ENCODE measurements at places on chromosomes 11 and 22.

GRCh38 chr22:25281675-25282345 lies 62.4 kb downstream of the CRYBB2 start:
- DNase-seq = no peak

DNA sequence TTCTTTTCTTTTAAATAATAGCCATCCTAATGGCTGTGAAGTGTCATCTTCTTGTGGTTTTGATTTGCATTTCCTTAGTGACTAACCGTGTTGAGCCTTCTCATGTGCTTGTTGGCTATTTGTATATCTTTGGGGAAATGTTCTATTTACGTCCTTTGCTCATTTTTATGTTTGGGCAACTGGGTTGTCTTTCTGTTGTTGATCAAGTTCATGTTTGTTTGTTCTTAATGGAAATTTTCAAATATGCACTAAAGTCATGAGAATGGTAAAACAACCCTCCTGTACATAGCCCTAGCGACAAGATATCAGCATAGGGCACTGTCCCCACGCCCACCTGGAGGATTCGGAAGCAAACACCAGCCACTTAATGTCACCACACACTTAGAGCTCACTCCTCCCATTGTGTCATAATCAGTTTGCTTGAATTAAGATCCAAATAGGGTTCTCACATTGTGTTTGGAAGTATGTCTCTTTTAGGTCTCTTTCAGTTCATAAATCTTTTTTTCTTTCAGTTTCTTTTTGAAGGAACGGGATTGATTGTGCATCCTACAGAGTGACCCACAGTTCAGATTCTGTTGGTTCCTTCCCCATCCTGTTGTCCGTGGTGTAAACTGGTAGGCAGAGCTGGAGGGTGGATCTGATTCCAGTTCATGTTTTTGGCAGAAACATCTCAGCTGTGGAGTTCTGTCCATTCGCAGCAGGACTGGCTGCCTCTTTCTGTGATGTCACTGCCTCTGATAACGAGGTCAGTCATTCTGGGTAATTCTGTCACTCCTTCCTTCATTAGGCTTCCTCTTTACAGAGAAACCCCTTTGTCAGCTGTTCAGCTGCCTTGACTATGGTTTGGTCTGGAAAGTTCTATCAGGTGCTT lies 26.4 kb upstream of the ADORA2A start:
- no peak for DNase-seq

- no peak for DNase-seq
Observed at GRCh38 chr11:104525416-104525815, 361.5 kb upstream of the PDGFD start.

- DNase-seq = no peak
Observed at GRCh38 chr11:134762248-134763029, 350.4 kb upstream of the B3GAT1 start.

GRCh38 chr22:23183061-23183698 lies 2.9 kb downstream of the BCR start:
- no peak for DNase-seq

- DNase-seq = no peak
Observed at GRCh38 chr22:24390576-24390975, 36.8 kb upstream of the ADORA2A start.

DNA sequence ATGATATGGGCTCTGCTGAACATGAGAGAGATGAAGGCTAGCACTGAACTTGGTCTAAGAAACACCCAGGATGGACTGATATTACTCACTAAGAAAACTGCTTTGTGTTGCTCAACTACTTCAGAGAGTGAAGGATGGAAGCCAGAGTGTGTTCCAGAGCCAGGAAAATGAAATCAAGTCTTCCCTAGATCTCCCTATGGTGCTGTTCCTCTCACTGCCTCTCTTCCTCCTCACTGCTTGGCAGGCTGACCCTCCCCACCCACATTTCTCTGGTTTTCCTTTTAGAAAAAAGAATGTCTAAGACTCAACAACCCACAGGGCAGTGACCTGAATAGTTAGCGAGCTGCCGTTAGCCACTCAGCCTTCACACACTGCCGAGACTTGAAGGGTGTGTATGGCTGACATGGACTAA lies 65.6 kb downstream of the CCDC81 start:
- DNase-seq = no peak

DNA sequence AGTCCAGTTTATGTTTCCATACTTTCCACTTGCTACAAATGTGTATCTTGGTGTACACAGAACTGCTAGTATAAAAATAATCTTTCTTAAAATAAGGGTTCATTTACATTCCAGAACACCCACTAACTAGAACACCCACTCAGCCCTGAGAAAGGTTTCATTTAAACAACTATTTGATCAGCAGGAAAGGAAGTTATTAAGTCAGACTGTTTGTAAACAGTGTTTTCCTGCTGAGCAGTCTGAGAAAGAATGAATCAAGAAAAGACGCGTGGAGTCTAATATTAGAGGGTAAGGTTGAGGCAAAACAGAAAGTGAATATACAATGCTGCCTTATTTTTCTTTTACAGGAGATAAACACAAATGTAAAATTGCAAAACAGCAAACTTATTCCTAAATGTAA lies 32.7 kb downstream of the NARS2 start:
- no peak for DNase-seq

DNA sequence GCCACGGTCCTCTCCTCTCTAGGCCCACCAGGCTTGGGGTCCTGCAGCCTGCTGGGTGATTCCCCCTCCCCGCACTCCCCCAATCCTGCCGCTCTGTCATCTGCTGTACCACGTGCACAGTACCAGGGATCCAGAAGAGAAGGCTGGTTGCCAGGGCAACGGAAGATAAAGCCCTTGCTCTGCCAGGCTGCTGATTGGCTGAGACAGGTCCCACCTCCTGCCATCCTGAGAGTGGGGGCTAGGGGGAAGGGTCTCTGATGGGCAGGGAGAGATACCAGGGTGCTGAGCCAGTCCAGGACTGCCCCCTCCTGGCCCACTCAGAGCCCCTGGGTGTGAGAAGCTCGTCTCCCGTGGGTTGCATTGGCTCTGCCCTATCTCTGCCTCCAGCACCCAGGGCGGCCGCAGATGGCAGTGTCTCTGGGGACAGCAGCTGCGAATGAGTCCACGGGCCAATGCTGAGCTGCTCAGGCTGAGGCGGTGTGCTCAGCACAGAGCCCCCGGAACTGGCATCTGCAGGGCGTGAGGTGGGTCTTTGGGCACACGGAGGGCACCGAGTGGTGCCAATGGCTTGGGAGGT lies at the start of gene SMIM45:
TSS of gene SMIM45 (plus strand) at position 253 of the 577 bp plus-strand sequence.
- no peak for DNase-seq

DNA sequence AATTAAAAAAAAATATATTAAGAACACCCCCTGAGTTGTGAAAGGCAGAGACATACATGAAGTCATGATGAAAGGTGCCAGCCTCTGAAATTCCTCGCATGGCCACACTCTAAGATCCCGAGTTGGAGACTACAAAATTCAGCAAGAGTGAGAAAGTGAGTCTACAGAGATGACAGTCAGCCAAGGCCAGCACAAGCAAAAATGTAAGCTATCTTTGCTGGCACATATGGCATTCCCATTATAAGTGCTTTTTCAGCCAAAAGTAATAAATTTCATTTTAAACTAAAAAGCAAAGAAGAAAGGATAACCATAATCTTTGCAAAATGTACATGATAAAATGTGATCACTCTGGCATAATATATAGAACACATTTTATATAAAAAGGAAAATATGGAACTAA lies 40.6 kb downstream of the FANCF start:
- DNase-seq = no peak

DNA sequence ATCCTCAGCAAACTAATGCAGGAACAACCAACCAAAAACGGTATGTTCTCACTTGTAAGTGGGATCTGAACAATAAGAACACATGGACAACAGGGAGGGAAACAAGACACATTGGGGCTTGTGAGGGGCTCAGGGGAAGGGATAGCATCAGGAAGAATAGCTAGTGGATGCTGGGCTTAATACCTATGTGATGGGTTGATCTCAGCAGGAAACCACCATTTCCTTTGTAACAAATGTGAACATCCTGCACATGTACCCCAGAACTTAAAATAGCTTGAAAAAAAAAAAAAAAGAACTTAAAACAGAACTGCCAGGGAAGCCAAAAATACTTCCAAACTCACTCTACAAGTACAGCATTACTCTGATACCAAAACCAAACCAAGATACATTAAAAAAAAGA lies 33.8 kb downstream of the CASP4 start:
- DNase-seq = no peak
